Activated T-helper 17 cell treated with anti-CD3 and anti-CD28 coated beads, Interleukin-2, amount 50 U/mL, for 72 hours (primary cell): ENCODE measurements at places on chromosomes 12 and 14.

GRCh38 chr12:102010265-102010994, 51.4 kb downstream of the WASHC3 start:
- no peak for ATAC-seq

DNA sequence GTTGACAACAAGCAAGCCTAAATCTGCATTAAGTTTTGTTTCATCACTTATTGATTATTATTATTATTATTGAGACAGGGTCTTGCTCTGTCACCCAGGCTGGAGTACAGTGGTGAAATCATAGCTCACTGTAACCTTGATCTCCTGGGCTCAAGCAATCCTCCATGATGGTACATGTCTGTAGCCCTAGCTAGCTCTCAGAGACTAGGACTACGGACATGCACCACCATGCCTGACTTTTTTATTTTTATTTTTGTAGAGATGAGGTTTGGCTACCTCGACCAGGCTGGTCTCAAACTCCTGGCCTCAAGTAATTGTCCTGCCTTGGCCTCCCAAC, 35.7 kb upstream of the STK38L start:
- ATAC-seq, result no peak

DNA sequence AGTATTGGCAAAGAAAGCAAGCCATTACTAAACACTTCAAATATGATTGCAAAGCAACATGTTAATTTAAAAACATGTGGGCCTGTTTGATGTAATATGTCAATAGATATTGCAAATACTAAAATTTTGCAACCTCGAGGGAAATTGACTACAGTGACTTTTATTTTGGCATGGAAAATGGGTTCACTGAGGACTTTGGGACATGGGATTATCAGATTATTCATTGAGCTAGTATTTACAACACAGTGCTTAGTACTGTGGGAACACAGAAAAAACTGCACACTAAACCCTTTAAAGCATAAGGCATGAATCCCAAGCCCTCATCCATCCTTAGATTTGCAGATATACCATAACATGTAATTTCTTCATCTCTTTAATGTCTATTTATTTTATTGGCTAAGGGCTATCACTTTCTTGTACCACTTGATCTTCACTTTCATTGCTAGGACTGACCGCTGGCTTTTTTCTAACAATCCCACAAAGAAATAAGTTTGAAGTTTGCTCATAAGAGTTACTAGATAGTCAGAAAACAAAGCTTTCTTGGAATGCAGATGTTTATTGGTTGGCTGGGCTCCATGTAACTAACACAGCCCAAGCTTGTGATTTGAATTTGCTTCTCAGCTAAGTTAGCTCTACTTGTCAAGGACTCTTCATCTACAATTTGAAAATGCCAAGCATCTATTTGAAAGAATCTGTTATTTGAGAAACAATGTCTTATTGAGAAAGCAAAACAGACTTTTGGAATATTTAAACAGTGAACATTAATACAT, 48.7 kb downstream of the PPFIBP1 start:
- ATAC-seq, result no peak

DNA sequence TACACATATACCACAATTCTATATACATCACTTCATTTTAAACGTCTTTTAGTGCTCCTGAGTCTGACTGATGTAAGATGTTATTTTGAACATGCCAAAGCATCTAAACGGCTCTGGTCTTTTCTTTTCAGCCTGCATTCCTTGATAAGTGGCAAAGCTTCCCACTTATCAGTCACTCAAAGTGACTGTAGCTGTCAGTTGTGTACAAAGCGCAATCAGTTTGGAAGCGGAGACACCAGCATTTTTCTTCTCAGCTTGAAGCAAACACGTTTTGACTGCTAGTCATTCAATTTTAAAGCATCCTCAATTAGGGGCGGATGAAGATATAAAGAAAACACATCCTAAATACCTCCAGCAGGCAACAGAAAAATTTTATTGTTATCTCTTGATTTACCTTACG, 226.8 kb downstream of the SOX5 start:
- ATAC-seq, result no peak
